H7 (cell line): ENCODE measurements at places on chromosomes 6 and 20. TPM values are rescaled to one million over a fixed set of nuclear protein-coding genes. Genes with fewer than 3 reads are reported as not detected.

DNA sequence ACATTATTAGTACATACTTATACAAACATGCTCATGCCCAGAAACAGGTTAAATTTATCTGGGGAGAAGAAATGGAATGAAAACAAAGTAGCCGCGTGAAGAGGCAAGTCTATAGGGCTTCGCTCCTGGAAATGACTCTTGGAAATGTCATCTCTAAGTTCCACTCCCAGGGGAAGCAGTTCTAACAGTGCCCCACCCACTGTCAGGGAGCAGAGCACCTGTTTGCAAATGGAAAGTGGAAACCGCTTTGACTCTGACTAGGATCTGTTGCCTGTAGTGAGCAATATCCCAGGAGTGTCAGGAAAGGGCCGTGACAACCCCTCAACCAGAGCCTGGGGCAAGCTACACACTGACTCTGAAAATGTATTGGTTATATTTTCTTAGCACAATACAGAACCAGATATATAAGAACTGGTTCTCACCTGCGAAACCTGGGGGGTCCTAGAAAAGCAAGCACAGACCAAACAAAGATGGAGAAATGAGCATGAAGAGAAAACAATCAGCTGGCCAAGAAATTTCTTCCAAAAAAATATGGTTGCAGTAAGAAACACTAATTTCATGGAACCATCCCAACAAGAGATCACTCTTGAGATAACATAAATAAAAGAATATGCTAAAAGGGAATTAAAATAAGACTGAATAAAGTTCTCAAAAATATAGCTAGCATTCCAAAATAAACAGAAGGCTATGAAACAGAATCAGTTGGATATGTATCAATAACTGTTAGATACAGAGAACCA is 47.5 kb upstream of the CRISP1 start:
- DNase-seq: no peak

- DNase-seq: no peak
Observed at GRCh38 chr20:43984587-43984986, 69.9 kb downstream of the TOX2 start.

Gene CD93
- under 0.01 TPM in 1 of 2 replicates, not detected in the other for total RNA-seq

Gene TSHZ2
- total RNA-seq: 0.07 and 0.31 TPM in 2 replicates

Gene TINAG
- total RNA-seq: not detected in 2 replicates
